ENCODE measurements at places on chromosomes 1 and 21. TPM values are rescaled to one million over a fixed set of nuclear protein-coding genes. Genes with fewer than 3 reads are reported as not detected.

The SPRR2G gene
- not detected for total RNA-seq

The VWA5B1 gene
- not detected for total RNA-seq

The TINAGL1 gene
- total RNA-seq: 207 TPM

The HTR1D gene
- 9.5 TPM for total RNA-seq

The LHX8 gene
- not detected for total RNA-seq

The DDX20 gene
- total RNA-seq: 20.7 TPM

The CASQ2 gene
- total RNA-seq: 0.53 TPM

The THEMIS2 gene
- total RNA-seq: 8.1 TPM

The NPPB gene
- not detected for total RNA-seq

DNA sequence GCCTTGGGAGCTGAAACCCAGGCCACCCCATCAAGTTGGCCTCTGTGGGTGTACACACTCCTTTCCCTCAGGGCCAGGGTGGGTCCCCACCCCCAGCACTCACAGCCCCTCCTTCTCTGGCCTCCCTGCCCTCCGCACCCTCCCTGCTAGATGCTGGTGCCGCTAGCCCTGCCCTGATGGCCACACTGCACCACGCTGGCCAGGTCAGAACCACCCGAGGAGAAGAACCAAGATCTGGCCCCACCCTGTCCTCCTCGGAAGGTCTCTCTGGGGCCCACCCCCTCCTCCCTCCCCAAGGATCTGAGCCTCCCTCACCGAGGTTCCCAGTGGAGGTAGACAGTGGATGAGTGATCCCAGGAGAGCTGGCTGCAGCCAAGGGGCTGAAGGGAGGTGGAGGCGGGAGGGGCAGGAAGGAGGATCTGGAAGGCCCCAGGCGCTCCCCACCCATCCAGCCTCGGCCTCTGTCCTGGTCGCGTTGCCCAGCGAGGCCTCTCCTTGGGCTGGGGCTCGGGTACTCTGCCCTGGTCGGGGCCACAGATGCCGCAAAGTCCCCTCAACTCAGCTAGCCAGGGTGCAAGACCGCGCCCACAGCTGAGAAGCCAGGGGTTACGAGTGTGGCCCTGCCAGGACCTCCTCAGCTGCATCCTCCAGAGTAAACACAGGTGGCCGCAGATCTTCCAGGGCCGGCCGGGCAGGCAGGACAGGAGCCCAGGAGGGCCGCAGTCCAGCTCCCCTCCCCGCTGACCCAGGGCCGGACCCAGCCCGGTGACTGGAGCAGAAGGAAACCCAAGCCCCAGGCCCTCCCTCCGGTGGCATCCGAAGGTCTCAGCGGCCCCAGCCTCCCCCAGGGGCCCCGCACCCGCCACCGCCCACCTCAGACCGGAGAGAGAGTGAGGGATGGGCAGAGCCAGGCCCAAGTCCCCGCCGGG lies 5.2 kb downstream of the B3GALT6 start:
- no peak for DNase-seq

DNA sequence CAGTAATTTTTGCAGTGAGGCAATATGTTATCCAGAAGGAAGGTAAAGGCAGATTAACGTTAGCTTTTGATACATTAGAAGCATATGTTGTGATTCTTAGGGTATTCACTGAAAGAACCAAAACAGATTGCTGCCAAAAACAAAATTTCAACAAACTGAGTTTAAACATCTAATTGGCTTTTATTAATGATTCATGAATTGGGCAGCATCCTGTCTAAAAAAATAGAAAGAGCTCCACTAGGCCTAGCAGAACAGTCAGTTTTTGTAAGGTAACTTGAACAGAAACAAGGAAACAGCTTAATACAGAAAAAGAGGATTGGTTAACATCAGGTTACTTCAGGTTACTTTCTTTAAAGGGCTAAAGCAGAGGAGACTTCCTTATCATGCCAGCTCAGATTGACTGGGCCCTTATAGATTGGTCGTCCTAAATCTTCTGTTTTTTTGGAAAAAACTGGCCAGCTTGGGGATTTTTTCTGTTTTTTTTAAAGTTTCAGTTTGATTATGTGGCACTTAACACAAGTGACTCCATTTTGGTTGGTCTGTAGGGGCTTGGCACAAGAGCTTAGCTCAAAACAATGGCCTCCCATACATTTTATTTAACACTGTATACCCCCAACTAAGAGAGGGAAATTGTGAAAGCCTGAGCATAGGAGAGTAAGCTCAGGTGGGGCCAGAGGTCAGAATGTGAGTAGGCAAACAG lies 36.8 kb upstream of the GALNT2 start:
- DNase-seq: no peak

GRCh38 chr1:81797701-81798100 lies 3.0 kb upstream of the ADGRL2 start:
- DNase-seq: no peak

DNA sequence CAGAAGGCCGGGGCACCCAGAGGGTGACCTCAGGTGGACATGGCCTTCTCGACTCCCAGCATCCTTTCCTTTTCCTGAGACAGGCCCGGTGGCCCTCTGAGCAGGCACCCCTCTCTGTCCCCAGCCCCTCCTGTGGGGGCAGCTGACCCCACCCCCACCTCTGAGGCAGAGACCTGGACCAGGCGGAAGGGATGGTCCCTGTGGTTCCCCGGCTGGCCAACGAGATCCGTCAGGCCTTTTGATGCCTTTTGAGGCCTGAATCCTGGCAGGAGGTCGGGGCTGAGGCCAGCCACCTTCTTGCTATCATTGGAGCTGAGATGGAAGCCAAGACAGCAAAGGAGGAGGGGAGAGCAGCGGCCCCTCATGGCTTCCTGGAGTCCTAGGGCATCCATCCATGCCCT lies 50.2 kb upstream of the ACTRT2 start:
- peak; percentile 34 for DNase-seq

DNA sequence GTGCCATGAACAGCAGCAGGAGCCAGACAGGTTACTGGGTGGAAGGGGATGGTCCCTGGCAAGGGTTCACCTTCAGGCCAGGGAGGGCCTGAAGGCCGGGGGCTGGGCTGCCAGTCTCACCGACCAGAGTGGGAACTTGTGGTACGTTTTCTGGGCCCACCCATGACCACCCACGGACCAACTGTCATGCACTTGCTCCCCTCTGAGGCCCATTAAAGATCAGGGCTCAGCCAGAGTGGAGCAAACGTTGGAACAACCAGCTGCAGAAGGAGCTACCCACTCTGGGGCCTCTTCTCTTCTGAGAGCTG lies 436.7 kb upstream of the PRMT6 start:
- DNase-seq: no peak

- no peak for DNase-seq
Observed at GRCh38 chr21:37538971-37539590, 172.5 kb downstream of the DYRK1A start.

GRCh38 chr1:183721041-183721440 lies 67.9 kb upstream of the APOBEC4 start:
- DNase-seq: no peak

DNA sequence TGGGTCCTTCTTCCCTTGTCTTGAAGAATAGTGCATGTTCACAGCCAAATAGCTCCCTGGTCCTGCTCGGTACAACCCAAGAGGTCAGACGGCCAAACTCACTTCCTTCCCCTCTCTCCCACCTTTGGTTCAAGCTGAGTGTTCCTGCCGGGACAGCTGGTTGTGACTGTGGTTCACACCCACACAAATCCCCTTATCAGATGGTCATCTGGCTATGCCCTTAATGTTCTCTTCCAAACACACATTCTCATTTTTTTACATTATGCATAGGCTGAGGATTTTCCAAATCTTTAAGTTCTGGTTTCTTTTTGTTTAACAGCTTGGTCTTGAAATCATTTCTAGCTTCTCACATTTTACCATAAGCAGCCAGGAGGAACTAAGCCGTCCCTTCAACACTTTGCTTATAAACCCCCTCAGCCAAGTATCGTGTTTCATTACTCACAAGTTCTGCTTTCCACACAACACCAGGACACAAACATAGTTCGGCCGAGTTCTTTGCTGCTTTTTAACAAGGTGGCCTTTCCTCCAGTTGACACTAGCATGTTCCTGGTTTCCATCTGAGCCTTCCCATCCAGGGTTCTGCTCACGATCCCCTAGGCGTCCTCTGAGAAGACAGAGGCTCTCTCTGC lies 19.7 kb upstream of the TSPEAR start:
- no peak for DNase-seq

GRCh38 chr1:205928317-205928716 lies 14.9 kb downstream of the SLC26A9 start:
- DNase-seq: no peak

DNA sequence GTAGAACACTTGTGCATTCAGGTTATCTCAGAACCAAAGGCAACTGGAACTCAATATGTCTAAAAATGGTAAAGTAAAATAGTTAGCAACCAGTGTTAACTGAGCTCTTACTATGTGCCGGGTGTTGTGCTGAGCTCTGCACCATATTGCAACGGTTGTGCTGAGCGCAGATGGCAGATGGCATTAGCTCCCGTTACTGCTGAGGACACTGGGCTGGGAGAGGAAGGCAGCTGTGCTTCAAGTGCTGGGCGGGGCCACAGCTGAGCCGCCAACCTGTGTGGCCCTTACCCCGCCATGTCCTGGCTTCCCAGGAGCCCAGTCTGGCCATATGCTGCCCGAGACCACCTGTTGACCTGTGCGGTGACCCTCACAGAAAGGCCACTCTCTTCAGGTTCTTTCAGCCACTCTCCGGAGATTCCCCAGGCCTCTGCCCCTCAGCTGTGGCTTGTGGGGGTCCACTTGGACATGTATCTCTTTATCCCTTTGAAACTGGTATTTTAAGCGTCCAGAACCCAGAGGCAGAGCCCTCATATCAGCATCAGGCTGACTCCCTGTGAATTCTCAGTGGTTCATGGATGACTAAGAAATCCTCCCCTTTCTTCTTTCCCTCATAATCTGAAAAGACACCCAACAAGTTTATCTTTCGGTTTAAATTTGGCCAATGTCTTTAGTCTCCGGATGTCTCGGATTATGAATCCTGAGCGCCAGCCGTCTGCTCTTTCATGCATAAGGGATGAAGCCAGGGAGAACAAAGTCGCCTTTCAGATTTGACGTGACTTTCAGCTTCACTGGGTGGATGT lies 26.4 kb downstream of the LDLRAP1 start:
- DNase-seq: no peak

Measured in Peyer's patch (tissue), 4 donors.